Substantia nigra (tissue), 51 donors: ENCODE measurements at places on chromosomes 16 and 17.

GRCh38 chr16:69890114-69890891 lies 60.8 kb upstream of the CLEC18A start:
- peak; percentile 75 for DNase-seq

DNA sequence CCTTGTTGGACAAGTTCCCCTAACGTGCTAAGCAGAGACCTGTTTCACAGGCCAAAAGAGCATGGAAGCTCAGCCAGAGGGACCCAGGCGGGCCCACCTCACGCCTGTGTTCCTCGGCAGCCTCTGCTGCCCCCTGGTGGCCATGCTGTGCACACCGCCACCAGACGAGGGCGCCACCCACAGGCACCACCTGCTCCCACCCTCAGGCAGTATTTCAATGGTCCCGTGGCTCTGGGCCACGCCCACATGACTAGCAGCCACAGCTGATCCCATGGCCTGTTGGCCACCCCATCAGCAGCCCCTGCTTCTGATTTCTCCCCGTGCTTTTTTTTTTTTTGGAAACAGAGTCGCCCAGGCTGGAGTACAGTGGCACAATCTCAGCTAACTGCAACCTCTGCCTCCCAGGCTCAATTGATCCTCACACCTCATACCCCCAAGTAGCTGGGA lies 18.9 kb downstream of the MPG start:
- peak; percentile 83 for DNase-seq

GRCh38 chr16:87100306-87101058 lies 216.7 kb downstream of the C16orf95 start:
- DNase-seq = no peak

DNA sequence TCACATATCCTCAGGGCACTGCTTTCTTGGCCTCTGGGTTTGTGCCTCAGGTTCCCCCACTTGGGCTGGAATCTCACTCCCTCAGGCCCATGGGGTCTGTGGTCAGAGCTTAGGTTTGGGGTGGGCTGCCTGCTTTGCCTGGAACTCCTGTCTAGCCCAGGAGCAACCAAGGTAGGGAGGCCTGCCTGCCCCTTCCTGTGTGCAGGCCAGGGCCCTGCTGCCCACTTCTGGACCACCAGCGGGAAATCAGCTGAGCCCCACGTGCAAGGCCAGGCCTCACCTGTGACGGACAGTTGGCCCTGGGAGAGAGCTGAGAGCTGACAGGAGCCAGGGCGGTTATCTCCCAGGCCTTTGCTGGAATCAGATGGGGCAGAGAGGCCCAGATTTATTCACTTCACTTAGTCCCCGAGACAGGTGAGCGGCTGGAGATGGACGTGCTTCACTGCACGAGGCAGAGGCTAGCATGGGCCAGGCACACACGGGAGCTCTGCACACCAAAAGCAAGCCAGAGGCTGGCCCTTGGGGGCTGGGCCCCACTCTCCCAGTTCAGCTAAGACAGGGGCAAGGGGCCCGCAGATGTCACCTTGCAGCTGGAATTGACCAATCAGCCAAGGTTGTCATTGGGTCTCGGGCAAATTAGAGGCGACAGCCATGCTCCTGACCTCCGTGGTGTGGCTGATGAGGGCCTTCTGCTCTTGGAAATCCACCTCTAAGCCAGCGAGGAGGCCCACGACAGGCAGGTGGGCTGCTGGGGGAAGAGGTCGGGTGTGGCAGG lies 49.9 kb upstream of the DOC2B start:
- no peak for DNase-seq

GRCh38 chr16:89266521-89267134 lies 49.1 kb downstream of the ZNF778 start:
- DNase-seq = no peak

- no peak for DNase-seq
Observed at GRCh38 chr16:79845033-79845733, 244.6 kb upstream of the MAF start.

DNA sequence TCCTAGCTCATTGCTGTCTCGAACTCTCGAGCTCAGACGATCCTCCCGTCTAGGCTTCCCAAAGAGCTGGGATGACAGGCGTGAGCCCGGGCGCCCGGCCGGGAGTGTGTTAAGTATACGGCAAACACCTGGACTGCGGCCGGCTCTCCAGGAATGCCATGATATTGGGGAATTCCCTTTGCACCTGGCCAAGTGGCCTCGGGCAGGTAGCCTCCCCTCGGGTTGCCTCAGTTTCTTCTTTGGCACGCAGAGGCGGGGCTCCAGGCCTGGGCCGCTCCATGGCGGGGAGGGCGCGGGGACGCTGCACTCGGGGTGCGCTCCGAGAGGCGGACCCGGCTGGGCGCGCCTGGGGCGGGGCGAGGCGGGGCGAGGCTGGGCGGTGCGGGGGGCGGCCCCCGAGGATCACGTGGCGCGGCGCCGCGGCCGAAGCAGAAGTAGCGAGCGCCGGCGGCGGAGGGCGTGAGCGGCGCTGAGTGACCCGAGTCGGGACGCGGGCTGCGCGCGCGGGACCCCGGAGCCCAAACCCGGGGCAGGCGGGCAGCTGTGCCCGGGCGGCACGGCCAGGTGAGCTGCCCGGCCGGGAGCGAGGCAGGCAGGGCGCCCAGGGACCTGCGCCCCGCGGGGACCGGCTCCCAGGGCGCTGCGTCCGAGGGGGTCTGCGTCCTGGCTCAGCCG lies at the start of gene PLCG2:
TSS of gene PLCG2 (plus strand) at position 431 of the 675 bp plus-strand sequence. CDS start 6,699 bp downstream, outside the sequence.
- DNase-seq = no peak

- peak; percentile 49 for DNase-seq
Observed at GRCh38 chr17:7650509-7651096, at the start of gene ATP1B2. TSS of gene ATP1B2 (plus strand) at chr17:7650926. CDS start at chr17:7651519, 593 bp downstream.

DNA sequence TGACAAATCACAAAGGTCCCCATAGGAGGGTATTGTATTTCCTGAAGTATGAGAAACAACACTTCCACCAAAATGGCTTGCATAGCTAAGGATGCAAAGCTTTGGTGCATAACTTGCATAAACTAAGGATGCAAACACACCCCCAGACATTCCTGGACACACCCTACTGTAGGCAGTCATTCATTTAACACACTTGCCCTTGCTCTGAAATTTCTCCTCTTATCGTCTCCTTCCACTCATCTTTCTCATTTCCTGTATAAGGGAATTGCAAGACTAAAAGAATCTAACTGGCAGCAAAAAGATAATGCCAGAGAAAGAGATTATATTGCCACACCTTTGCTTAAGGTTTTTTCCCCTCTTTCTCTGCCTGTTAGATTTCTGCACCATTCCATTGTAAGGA lies 28.3 kb downstream of the CHD9 start:
- DNase-seq = no peak

DNA sequence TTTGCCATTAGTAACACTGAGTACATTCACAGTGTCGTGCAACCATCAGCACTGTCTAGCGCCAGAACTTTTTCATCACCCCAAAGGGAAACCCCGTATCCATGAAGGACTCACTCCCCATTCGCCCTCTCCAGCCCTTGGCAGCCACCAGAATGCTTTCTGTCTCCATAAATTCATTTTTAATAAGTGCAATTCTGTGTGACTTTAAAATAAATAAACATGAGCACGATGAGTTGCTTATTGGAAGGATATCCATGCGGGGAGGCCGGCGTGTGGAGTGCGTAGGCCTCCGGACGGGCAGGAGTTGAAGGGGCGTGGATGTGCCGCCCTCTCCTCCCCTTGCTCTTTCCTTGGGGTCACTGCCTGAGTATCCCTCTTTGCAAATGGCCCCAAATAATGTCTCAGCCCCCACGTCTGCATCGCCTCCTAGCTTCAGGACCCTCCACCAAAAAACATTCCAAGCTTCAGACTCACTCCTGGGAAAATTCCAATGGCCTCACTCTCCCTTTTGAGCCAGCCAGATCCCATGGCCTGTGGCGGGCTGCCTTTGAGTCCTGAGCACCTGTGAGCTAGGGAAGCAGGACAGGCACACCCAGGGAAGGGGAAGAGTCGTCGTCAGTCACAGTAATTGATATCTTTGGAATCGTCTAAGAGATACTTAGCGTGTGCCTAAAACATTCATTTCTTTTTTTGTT lies 306.3 kb downstream of the SEC14L1 start:
- DNase-seq = no peak

- DNase-seq = peak; percentile 4
Observed at GRCh38 chr16:49049191-49049590, 232.4 kb downstream of the CBLN1 start.

- no peak for DNase-seq
Observed at GRCh38 chr17:42780851-42781638, 635 bp downstream of the WNK4 start.

DNA sequence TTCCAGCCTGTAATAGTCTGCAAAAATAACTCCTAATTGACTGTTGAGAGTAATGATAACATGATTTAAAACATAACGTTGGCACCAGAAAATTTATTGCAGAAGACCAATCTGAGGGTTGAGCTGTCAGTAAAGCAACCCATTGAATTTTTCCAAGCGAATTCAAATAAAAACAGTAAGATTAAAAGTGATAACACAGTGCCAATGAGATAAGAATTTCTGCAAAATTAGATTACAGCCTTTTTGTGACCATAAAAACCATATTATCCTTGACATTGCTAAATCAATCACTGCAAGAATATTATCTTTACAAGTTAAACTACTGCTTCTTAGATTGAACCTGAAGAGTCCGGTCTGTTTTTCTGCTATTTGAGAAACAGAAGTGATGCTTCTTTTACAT lies 341.4 kb downstream of the CDH11 start:
- DNase-seq = no peak

DNA sequence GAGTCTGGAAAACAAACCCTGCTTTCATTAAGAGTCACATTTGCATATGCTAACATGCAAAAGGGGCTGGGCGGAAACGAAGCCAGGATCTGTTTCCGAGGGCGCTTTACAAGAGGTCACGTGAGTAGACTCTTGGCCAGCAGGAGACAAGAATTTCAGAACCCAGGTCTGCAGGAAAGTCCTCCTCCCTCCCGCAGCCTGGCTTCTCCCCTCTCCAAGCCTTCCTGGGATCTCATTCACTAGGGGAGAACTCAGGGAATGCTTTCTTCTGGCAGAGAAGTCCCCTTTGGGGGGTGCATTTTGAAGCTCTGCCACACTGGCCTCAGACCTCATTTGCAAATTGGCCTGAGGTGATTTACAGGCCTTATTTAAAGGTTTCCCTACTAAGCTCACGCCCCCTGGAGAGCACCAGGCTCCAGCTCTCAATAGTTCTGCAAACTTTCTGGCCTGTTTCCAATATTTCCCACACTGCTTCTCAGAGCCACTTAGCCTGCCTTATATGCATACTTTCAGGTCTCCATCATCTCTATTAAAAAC lies 57.2 kb upstream of the CACNG5 start:
- DNase-seq = no peak

GRCh38 chr17:8797621-8798175 lies 1.5 kb downstream of the MFSD6L start:
- no peak for DNase-seq

- no peak for DNase-seq
Observed at GRCh38 chr17:58166682-58167081, at the start of gene OR4D2. TSS of gene OR4D2 (plus strand) at chr17:58166982. CDS start at chr17:58169656, 2,674 bp downstream.

- no peak for DNase-seq
Observed at GRCh38 chr16:83917152-83918120, 18.5 kb downstream of the MLYCD start.

DNA sequence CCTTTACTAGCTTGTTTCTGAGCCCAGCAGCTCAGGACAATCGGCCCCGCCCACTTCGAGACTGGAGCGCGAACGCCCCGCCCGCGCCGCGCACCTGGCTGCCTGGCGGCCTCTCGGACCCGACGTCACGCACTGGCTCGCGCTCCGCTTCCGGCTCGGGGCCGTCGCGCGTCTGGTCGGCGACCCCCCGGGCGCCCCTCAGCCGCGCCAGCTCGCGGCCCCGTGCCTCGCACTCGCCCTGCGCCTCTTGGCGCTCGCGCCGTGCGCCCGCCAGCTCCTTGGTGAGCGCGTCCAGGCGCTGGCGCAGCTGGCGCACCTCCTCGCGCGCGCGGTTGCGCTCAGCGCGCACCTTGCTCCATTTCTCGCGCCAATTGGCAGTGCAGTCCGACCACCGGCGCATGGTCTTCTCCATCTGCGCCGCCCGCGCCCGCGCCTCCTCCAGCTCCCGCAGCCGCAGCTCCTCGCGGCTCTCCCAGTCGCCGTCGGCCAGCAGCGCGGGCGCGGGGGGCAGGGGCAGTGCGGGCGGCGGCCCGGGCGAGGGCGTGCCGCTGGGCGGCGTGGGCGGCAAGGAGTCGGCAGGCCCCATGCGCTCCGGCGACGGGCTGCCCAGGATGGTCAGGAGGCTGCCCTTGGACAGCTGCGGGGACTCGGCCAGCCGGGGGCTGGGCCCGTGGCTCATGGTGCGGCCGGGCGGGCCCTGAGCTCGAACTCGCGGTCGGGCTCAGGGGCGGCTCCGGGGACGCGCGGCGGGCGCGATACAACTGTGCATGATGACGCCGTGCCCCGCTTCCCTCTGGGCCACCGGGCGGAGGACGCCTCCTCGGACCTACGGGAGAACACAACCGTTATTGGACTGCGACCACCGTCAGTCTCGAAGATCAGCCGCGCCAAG lies 7.6 kb downstream of the CCDC102A start:
- DNase-seq = no peak

GRCh38 chr17:82059272-82060000 lies 6.2 kb downstream of the DUS1L start:
- DNase-seq = no peak

- no peak for DNase-seq
Observed at GRCh38 chr17:39538866-39539265, 68.9 kb downstream of the NEUROD2 start.

GRCh38 chr17:4318186-4318585 lies 48.3 kb downstream of the UBE2G1 start:
- DNase-seq = no peak

DNA sequence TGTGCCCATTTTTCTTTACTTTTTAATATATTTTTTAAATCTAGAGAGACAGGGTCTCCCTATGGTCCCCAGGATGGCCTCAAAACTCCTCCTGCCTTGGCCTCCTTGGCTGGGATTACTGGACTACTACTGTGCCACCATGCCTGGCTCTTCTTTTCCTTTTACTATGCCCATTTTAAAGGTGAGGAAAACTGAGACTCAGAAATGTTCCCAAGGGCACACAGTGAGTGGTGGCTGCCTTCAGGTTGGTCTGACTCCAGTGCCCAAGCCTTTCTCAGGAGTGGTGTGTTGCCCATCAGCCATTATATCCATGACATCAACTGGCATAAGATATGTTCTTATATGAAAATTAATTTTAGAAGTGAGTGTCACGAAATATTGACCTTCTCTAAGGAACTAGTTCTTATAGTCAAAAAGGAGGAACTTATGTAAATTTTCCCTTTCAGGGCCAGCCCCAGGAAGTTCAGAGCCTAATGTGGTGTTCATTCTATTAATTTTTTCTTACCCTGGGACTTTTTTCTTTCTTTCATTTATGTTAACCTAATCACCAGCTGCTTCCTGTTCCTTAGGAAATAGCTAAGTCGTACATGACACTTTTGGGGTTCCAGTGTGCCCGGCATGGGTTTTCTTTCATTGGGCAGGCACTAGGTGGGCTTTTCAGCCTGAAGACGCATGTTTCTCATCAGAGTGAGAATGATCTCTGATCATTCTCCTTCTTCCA lies 17.9 kb upstream of the SPN start:
- no peak for DNase-seq
